ENCODE measurements at places on chromosomes 4 and X. TPM values are rescaled to one million over a fixed set of nuclear protein-coding genes. Genes with fewer than 3 reads are reported as not detected.

The MAGEA12 gene
- total RNA-seq = not detected

The PRR32 gene
- not detected for total RNA-seq

The RIPPLY1 gene
- total RNA-seq = 0.31 TPM

The SLC7A11 gene
- 37.7 TPM for total RNA-seq

The TCEAL9 gene
- 36.9 TPM for total RNA-seq

The LARP1B gene
- 17.4 TPM for total RNA-seq

The XAGE1A gene
- total RNA-seq = not detected

The CYTL1 gene
- total RNA-seq = not detected
